ENCODE measurements at places on chromosomes 12 and 14.

DNA sequence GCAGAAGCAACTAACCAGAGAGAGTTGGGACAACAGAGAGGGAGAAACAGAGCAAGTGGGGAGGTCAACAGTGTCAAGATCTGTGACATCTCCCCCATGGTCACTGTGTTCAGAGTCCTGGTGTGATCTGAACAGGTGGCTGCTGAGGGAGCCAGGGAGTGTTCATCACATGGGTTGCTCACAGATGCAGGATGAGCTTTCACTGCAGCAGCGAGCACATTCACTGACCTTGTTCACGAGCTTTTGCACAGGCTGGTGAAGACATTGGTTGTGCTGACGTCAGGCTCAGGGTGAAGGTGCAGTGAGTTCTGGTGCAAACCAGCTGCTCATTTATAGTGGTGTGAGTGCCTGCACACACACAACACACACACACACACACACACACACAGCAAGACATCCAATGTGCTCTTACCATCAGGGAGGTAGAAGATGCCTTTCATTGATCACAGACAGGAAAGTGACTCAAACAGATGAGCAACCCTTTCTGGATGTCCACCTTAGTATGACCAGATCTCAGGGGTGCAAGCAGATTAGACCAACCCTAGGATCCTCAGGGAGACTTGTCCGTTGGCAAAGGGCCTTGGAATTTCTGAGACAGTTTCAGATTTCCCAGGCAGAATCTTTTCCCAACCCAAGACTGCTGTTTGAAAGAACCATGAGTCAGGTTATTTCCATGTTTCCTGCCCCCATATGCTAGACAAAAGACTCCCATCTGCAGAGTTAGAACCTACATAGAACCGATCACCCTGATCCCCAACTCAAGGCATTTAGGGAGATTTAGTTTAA is 44.3 kb upstream of the OR10AD1 start:
- no peak for DNase-seq
- no peak overlapping the region for H3K27ac ChIP-seq
- no peak overlapping the region for H3K4me3 ChIP-seq
- no peaks in the 10 kb centered on the region for H3K4me1 ChIP-seq
- peaks cover 11% of the 10 kb centered on the region for H3K27me3 ChIP-seq

DNA sequence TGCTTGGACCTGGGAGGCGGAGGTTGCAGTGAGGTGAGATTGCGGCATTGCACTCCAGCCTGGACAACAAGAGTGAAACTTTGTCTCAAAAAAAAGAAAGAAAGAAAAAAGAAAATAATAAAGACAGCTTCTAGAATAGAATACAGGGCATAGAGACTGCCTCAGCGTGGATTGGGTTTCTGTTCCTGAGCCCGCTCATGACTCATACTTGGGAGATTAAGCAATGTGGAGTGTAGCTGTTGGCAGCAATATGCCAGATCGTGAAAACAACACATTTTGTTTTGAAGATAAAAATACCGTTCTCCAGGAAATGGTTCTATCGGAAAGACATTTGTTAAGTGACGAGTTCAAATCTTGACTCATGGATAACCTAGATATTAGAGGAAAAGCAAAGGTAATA is 67.2 kb downstream of the GLT1D1 start:
- H3K36me3 ChIP-seq, result no peaks in the 10 kb centered on the region
- H3K27ac ChIP-seq, result no peak overlapping the region
- no peaks in the 10 kb centered on the region for H3K27me3 ChIP-seq
- no peak overlapping the region for H3K4me3 ChIP-seq
- peak; percentile 4 for DNase-seq
- H3K4me1 ChIP-seq, result no peaks in the 10 kb centered on the region

GRCh38 chr12:54240129-54240528 is 39.8 kb downstream of the CBX5 start:
- no peaks in the 10 kb centered on the region for H3K27me3 ChIP-seq
- DNase-seq, result no peak
- no peaks in the 10 kb centered on the region for H3K4me1 ChIP-seq
- no peak overlapping the region for H3K27ac ChIP-seq
- peaks cover 5% of the 10 kb centered on the region for H3K36me3 ChIP-seq
- H3K4me3 ChIP-seq, result no peak overlapping the region

- no peaks in the 10 kb centered on the region for H3K4me1 ChIP-seq
- H3K27ac ChIP-seq, result no peak overlapping the region
- no peak overlapping the region for H3K4me3 ChIP-seq
- no peaks in the 10 kb centered on the region for H3K36me3 ChIP-seq
These were observed 125.7 kb upstream of the CCDC196 start for GRCh38 chr14:66360366-66360926.

DNA sequence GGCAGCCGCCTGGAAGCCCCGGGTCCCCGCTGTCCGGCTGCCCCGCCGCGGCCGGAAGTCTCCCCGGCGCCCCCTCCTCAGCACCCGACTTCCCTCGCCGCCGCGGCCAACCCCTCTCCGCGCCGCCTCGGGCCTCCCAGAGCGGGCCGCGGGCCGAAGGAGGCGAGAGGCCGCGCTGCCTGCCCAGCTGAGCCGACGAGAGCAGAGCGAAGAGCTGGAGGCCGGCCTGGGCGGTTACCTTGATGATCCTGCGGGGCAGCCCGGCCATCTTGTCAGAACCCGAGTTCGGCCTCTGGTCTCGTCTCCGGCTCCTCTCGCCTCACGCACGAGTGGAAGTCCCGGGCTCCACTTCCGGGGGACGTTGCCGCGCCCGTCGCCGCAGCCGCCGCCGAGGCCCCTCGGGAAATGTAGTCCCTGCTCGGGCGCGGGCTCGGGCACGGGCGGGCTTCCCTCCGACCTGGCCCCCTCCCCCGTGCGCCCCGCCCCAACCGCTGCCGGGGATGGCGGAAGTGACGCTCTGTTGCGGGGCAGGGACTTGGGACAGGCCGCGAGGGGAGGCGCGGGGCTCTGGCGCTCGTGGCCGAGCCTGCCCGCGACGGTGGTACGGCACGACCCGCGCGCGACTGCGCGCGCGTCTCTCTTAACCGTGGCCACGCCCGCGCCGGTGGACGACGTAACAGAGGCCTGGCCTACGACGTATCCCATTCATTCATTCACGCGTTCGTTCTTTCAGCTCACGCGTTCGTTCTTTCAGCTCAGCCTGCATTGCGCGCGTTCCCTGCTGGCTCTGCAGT is at the start of gene UBE2N:
Gene UBE2N, minus strand, starts transcription at position 331 of the 794 bp plus-strand sequence. Its CDS starts 63 bp downstream, at position 268.
- peak; percentile 95 for DNase-seq
- peak within 1 kb of the TSS; percentile 91 for H3K27ac ChIP-seq
- no peaks in the 10 kb centered on the region for H3K36me3 ChIP-seq
- H3K4me3 ChIP-seq, result peak within 1 kb of the TSS; percentile 96
- H3K27me3 ChIP-seq, result no peaks in the 10 kb centered on the region

DNA sequence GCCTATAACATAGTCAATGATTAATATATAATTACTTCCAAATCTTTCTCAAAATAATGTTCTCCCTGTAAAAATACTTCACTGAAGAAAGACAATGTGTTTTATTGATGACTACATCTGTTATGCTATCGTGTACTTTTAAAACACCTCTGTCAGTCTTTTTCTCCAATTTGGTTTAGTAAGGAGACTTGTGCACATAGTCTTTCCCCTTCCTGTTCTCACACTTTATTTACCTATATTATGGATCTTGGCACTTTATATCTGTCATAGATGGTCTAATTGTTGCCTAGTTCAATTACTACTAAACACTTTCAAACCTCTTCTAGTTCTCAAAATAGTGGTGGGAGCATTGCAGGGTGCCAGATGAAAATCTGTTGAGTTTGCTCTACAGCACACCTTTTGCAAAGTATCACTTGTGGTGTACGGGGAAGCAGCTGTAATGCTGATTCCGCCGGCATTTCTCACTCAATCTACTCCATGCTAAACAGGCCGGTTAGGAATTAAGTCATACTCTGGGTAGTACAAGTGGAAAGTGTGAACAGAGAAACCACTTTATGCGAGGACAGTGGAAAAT is 1.1 kb upstream of the INSM2 start:
- no peaks in the 10 kb centered on the region for H3K36me3 ChIP-seq
- H3K27ac ChIP-seq, result no peak overlapping the region
- no peak for DNase-seq
- peaks cover 4% of the 10 kb centered on the region for H3K4me1 ChIP-seq
- H3K27me3 ChIP-seq, result peaks cover 34% of the 10 kb centered on the region
- peak overlapping the region; percentile 62 for H3K4me3 ChIP-seq

DNA sequence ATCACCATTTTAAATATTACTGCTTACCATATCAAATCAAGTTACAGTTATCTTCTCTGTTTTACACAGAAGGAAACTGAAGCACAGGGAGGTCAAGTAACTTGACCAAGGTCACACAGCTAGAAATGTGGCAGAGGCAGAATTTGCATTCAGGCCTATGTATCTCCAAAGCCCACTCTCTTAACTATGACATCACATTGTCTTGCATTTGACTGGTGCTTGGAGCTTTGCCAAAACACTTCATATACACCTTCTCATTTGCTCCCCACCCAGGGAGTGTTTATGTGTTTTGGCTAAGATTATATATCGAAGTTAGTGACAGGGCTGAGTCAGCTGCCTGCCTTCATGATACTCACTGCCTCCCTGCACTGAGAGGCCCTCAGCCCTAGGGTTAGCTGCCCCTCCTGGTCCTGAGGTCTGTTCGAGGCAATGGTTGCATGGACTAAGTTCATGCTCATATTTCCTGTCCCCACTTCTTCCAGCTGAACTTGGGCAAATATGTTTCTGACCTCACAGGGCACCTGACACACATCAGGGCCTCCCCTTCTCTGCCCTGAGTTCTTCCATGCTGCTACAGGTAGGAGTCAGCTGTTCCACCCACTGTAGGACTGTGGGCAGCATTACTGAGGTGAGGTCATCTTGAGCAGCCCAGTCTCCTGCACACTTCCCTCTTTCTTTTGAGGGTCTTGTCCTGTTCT is 1.8 kb downstream of the GALNT6 start:
- DNase-seq, result peak; percentile 75
- H3K27me3 ChIP-seq, result no peaks in the 10 kb centered on the region
- H3K36me3 ChIP-seq, result peaks cover 2% of the 10 kb centered on the region
- H3K4me1 ChIP-seq, result peaks cover 39% of the 10 kb centered on the region

DNA sequence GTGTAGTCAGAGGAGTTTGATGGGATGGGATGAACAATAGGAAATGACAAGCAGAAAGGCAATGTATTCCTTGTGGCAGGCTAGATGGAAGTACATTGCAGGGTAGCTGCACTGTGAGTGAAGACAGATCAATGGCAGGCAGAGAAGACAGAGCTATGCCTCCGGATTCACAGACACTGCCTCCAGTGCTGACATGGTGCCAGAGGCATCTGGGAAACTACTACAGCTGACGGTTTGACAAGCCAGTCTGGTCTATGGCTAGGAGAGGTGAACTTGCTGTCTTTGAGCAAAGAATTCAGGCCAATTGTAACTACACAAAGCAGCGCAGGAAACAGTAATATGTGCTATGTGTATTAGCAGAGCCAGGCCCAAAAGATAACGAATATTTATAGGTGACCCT is 193.5 kb downstream of the DIO2 start:
- no peaks in the 10 kb centered on the region for H3K4me1 ChIP-seq
- no peak overlapping the region for H3K27ac ChIP-seq
- H3K36me3 ChIP-seq, result no peaks in the 10 kb centered on the region

DNA sequence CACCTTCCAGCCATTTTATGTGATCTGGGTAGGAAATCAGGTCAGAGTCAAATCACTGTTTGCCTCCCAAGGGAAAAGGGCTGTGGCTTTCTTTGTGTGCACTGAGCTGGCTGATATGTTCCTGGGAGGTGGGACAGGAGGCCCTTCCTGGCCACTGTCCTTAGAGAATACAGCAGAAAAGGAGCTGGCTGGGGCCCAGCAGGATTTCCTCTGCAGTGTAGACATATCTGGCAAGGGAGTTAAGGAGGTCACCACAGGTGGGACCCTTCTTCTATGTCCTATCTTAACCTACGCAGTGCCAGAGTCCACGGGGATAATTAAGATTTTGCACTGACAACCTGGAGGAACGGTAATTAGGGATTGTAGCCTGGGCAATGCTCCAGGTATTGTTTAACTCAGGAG is 145.3 kb downstream of the NTF3 start:
- H3K27me3 ChIP-seq, result no peaks in the 10 kb centered on the region
- H3K36me3 ChIP-seq, result no peaks in the 10 kb centered on the region
- H3K4me3 ChIP-seq, result no peak overlapping the region
- DNase-seq, result no peak
- no peaks in the 10 kb centered on the region for H3K4me1 ChIP-seq
- H3K27ac ChIP-seq, result no peak overlapping the region

DNA sequence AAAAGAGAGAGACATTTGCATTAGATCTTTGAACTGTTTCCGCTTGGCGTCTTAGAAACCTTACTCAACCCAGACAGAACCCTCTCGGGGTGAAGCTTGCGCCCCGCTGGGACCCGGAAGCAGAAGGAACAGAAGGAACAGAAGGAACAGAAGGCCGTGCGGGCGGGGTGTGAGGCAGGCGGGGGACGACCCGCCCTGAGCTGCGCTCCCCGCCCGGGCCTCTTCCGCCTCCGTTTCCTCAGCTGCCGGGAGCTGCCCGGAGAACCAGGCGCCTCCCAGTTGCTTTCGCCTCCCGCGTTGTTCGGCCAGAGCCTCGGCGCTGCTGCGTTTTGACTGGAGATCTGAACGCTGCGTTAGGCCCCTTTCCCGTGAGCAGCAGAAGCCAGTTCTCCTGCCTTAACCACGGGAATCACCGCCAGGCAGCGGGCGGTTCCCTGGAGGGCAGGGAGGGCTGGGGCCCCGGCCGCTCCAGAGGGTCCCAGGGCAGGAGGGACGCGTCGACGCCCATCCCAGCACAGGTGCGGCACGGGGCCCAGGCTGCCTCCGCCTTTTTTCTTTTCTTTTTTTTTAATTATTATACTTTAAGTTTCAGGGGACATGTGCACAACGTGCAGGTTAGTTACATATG is 19.3 kb upstream of the MMP17 start:
- H3K4me3 ChIP-seq, result peak overlapping the region; percentile 40
- H3K27me3 ChIP-seq, result no peaks in the 10 kb centered on the region
- H3K4me1 ChIP-seq, result no peaks in the 10 kb centered on the region
- peak; percentile 21 for DNase-seq

DNA sequence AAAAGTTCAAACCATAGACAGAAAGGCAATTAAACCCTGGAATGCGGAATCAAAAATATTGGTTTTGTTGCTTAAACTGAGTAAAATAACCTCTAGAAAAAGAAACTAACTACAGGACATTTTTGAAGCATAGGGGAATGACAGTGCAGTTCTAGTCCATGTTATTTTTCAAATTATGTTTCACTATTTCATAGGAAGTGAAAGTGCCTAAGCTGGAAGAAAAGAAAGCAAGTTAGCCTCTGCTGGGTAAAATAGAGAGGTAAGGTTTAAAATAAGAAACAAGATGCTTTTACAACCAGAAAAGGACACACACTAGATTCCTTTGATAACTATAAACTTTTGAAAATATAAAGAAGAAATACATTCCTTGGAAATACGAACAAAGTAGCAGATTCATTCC is 1.1 kb downstream of the CLECL1 start:
- H3K36me3 ChIP-seq, result no peaks in the 10 kb centered on the region
- no peak for DNase-seq
- H3K4me3 ChIP-seq, result no peak overlapping the region
- no peaks in the 10 kb centered on the region for H3K27me3 ChIP-seq
- H3K4me1 ChIP-seq, result no peaks in the 10 kb centered on the region

All from fibroblast of lung (primary cell).